ENCODE measurements at places on chromosomes 5 and 9.
A peak's percentile ranks its signal among the peaks of the same experiment; 100 is the strongest.

DNA sequence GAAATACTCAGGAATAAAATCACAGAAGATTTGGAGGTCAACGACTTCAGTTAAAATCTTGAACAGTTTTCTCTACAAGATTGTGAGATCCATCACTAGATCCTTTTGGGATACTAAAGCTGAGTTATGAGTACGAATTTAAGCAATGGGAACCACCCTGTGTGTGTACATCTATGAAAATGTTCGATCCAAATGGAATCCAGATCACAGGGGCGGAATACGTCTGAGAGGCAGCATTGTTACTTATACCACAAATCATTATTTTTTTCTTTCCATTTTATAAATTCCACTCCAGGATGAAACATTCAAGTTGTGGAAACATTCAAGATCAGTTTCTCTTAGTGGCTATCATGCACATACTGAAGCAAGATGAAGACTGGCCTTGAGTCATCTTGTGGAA lies 239.3 kb upstream of the PAPPA start:
- DNase-seq = no peak

DNA sequence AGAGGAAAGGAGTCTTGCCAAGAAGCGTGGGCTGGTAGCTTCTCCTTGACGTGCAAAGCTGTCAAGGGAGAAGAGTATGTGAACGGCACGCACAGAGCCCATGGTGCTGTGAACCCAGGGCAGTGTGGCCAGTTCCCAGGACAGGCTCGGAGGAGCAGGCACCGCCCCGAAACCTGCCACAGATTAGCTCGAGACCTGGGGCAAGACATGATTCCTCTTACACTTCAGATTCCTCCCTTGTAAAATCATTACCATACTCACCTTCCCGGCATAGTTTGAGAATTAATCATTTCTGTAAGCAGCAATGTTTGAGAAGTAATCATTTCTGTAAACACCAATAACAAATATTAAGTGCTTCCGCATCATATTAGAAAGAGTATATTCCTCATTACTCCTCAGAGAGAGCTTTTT lies 19.9 kb downstream of the GOLM1 start:
- no peak for DNase-seq

GRCh38 chr5:80655231-80655774 lies 520 bp upstream of the DHFR start:
- no peak for DNase-seq

DNA sequence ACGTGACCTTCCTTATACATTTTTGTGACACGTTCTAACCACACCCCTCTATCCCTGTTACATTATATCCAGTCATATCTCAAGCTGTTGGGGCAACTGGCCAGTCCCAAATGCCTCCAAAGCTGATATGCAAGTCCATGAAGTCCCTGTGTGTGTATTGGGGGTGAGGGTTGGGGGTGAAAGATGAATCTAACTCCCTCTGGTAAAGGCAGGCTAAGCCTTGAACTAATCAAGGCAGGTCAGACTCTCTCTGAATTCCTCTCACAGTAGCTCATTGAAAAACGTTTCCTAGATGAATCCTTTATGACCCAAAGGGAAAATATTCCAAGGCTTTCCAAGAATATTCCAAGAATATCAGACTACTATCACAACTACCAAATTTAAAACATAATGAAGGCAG lies 174.4 kb downstream of the MUSK start:
- peak; percentile 11 for DNase-seq

- DNase-seq = no peak
These were observed 25.2 kb downstream of the COL23A1 start for GRCh38 chr5:178564811-178565550.

DNA sequence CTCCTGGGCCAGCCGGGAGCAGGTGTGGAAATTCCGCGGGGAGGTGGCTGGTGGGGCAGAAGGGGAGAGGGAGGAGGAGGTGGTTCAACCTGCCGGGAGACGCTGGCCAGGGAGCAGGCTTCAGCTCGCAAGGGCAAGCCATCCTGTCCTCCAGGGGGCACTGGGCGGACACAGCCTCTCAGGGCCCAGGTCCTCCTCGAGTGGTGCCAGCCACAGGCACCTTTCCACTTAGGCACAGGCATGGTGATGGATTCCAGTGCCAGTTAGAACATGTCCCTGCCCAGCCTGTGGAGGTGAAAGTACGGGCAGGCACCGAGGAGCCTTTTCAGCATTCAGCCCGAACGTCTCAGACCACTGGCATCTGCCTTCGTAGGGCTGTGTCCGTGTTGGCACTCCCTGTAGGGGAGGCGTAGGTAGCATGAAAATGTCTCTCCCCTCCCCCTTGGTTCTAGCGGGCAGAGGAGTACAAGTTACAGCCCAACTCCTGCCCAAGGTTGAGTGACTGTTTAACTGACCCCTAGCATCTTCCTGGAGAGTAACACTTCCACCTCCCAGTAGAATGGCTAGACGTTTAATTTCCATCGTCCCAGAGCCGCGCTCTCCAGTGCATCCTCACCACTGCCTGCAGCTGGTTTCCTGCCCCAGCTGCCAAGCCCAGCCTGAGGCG lies 48.9 kb downstream of the DAB2IP start:
- DNase-seq = peak; percentile 26

GRCh38 chr9:113522858-113523257 lies 59.3 kb downstream of the RGS3 start:
- no peak for DNase-seq

GRCh38 chr5:111948092-111948841 lies 191.3 kb upstream of the NREP start:
- peak; percentile 90 for DNase-seq
